Stimulated activated CD8-positive, alpha-beta memory T cell treated with anti-CD3 and anti-CD28 coated beads, Interleukin-2, amount 100 ng/mL, for 48 hours (primary cell): ENCODE measurements at places on chromosomes 5 and 9.

DNA sequence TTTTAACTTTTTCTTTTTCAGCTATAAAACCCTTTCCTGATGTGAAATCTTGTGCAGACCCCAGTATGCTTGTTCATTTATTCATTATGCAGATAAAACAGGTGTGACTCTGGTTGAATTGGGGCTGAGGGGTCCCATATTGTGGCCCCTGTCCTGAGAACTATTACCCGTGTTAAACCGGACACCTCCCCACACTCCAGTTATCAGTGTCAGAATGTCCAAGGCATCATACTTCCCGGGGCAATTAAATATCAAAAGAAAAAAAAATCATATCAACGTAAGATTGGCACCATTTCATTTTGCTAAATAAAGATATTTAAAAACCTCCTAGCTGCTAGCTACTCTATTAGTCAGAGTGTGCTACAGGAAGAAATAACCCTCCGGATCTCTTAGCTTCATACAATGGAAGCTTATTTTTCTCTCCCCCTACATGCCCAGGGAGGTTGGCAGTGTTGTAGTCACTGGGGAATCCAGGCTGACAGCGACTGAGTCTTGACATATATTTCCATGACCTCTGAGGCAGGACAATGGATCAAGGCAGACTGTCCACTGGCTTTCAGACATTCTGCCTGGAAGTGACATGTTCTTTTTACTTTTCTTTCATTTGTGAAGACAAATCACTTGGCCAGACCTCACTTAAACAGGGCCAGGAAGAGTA is 170.0 kb downstream of the SEC61B start:
- DNase-seq = no peak

DNA sequence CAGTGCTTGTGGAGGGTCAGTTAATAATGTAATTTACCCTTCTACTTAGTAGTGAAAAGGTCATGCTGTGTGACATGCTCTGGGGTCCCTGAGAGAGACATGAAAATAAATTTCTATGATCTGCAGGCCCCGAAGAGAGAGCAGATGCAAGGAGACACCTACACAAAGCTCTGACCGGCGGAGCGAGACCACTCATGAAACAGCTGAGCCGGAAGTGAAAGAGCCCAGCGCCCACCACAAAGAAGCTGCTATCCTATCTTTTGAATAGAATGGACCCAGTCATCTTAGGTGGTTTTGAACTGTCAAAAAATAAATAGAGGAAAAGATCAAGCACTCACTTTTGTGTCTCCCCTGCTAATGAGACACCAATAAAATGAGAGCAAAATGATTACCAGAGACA is 190.0 kb downstream of the MED10 start:
- DNase-seq = no peak

- DNase-seq = no peak
These were observed 99.5 kb upstream of the MSX2 start for GRCh38 chr5:174624733-174625522.

GRCh38 chr9:126411225-126411947 is 84.8 kb downstream of the MVB12B start:
- DNase-seq = no peak
